ENCODE measurements at places on chromosomes 13 and 19.
A peak's percentile ranks its signal among the peaks of the same experiment; 100 is the strongest.

DNA sequence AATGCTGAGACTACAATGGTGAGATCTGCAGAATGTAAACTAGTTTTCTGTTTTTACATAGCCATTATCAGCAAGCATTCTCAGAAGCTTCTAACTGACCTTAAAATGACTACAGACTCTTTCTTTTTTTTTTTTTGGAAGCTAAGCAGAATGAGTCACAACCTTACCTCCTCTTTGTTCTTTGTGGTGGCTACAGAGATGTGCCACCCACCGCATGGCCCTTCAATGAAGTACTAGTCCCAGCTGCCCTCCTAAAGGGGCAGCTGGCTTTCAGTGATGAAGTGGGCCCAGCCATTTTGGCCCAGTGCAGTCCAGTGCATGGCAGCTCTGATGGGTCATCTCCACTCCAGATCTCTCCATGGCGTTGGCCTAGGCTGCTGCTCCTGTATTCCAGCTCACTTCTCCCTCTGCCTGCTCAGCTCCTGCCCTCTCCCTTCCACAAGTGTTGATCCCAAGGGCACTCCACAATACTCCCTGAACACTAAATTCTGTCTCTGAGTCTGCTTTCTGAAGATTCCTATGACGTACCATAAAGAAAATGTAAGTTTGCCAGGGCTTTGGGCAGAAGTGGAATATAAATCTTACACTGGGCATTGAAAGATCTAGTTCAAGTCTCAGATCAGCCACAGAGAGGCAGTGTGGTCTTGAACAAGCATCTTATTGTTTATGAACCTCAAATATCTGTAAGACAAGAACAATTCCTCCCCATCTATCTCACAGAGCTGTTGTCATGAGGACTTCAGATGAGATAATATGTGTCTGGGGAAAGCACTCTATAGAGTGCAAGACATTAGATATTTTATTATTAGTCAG is 85.6 kb downstream of the RXFP2 start:
- no peak for DNase-seq

DNA sequence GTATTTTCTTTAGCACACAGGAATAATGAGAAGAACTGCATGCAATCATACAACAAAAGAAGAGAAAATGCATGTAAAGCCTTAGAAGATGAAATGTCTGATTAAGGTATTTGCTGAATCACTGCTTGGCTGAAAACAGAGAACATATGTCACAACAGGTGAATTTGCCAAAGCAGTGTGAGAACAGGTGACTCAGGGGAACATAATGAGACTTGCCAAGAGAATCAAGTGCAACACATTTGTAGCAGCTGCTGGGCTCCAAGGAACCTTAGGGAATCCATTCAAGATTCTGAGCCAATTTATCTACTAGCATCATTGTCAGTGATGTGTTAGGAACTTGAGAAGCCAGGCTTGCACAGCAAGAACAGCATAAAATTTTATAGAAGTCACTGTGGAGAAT is 273.1 kb downstream of the PCDH20 start:
- no peak for DNase-seq

- no peak for DNase-seq
Observed at GRCh38 chr13:74555651-74556420, 421.6 kb upstream of the KLF12 start.

- DNase-seq: no peak
Observed at GRCh38 chr13:52405369-52405766, 604 bp downstream of the THSD1 start.

DNA sequence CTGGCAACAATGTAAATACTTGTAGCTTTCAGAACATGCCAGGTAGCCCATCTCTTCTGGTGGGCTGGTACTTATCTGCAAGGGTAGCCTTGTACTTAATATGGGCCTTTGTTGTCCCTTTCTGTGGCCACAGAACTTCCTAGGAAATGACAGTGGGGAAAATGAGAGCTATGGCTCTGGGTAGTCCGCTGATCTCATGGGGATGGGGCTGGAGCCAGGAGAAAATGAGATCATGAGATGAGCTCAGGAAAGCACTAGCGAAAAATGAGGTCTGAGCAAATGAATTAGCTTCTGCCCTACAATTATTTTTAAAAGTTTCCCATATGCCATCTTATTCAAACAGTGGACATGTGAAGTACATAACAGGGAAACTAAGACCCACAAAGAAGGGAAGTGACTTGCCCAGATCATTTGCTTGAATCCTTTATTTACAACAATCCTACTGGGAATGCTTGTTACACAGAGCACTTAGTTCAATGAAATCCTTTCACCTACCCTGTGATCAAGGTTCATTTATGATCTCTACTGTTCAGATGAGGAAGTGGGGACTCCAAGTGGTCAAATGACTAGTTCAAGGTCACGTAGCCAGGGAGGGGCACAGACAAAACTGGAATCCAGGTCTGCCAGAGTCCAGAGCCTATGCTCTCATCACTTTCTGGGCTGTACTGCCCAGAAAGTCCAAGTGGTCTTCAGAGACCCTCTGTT is 87.1 kb downstream of the PTPRS start:
- DNase-seq: no peak

- DNase-seq: no peak
Observed at GRCh38 chr13:51004918-51005460, 95.4 kb downstream of the RNASEH2B start.

GRCh38 chr19:56973713-56974555 is 133.4 kb upstream of the PEG3 start:
- DNase-seq: peak; percentile 51

GRCh38 chr19:50843205-50843604 is 9.8 kb upstream of the KLK15 start:
- DNase-seq: no peak

GRCh38 chr13:43558939-43559338 is 227.8 kb downstream of the ENOX1 start:
- no peak for DNase-seq

DNA sequence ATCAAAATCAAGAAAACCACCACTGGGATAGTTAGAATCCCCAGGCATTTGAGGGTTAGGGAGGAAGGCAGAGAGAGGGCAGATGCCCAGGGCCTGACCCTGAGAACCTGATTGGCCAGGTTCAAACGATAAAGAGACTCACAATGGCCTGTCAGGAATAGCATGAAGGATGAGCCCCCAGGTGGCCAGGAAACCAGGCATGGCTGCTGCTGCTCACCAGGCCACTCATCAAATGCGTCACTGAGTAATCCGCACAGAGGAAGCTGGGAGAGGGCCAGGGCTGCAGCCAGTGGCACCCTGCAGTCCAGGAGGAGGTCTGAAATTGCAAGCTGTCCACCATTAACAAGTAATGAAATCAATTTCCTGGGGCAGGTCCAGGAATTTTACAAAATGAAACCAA is 111.3 kb downstream of the KATNAL1 start:
- DNase-seq: no peak

DNA sequence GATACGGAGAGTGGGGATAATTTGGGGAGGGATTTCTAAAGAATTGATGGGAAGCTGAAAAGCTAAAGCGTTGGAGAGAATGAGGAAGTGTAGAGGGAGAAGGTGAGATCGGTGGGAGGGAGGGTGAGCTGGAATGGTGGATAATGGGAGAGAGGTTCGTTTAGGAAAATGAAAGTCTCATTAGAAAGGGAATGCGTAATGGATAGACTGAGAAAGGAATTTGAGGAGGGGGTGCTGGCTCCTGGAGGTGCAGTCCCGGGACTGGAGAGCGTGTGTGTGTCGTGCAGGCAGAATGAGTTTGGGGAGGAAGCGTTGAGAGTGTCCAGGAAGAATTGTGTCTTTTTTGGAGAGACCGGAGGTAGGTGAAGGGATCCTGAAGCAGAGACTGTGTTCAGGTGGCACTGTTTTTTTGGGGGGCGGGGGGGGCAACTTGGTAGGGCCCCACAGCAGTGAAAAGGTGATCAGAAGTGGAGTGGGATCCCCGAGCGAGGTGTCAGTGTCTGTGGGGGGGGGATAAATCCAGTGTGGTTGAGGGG is 1.4 kb downstream of the ACTN4 start:
- peak; percentile 36 for DNase-seq

DNA sequence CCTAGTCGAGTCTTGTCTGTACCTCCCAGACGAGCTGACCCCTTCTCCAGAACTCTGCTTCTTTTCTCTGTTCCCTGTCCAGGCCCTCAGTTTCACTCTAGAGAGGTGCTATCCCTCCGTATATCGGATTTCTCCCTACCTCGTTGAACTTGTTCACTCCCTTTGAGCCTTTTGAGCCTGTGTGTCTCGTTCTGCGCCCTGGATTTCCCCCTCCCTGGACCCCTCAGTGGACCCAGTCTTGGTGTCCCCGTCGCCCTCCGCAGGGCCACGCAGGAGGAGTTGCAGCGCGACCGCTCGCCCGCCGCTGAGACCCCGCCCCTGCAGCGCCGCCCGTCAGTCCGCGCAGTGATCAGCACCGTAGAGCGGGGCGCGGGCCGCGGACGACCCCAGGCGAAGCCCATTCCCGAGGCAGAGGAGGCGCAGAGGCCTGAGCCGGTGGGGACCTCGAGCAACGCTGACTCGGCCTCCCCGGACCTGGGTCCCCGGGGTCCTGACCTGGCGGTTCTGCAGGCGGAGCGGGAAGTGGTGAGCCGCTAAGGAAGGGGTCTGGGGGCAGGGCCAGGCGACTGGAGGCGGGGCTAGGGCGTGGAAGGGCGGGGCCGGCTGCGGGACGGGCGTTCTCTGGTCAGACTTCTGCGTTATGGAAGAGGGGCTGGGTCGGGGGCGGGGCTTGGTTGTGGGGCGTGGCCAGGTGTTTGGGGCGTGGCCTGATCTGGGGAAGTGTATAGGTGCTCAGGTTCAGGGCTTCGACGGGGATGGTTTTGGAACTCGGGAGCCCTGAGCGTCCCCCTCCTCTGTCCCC is 5.5 kb downstream of the EPS8L1 start:
- peak; percentile 81 for DNase-seq

- no peak for DNase-seq
Observed at GRCh38 chr19:3338541-3339181, 27.7 kb upstream of the NFIC start.

GRCh38 chr19:6589711-6590257 is 1.2 kb downstream of the CD70 start:
- DNase-seq: peak; percentile 13

GRCh38 chr19:38505958-38506357 is 72.5 kb downstream of the RYR1 start:
- no peak for DNase-seq

GRCh38 chr19:4444765-4445741 is 12.5 kb downstream of the UBXN6 start:
- peak; percentile 49 for DNase-seq

GRCh38 chr13:42992764-42993122 is 702 bp upstream of the EPSTI1 start:
- DNase-seq: no peak

GRCh38 chr19:28466107-28467045 is 746.6 kb downstream of the UQCRFS1 start:
- DNase-seq: peak; percentile 38

GRCh38 chr19:10068205-10068604 is 17.9 kb upstream of the SHFL start:
- no peak for DNase-seq

GRCh38 chr19:45103508-45104319 is 10.7 kb downstream of the PPP1R37 start:
- DNase-seq: peak; percentile 60

DNA sequence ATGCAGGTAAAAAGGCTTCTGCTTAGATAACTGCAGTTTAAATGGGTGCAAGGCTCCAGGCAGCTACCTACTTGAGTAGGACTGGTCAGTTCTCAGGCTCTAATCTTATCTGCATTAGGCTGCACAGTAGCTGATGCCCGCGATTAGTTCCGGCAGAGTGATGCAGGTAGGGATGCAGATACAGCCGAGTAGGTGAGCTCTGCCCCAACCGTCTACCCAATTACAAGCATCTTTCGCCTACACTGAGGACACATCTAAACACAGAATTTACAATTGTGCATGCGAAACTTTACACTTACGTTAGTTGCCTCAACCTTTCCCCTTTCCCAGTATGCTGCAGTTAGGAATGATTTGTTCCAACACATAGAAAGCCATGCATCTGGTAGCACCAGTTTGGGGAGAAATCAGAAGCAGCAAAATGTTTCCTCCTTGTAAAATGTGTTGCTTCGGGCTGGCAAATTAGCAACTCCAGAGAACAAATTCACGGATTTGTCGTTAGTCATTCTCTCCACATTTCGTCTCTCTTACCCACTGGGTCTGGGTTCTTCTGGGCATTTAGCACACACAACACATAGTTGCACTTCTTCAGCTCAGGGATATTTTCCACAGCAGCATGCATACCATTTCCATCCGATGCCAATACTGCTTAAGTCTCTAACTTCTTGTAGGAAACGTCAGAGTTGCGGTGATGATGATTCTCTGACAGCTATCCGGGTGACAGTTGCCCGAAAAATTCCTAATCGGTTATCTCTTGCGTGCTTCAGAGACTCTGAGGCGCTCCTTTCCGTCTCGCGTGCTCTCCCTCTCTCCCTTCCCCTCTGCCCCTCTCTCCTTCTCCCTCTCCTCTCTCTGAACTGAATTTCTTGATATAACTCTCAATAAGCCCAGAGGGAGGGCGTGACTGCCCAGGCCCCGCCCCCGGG is at the start of gene PCDH9:
TSS of gene PCDH9 (minus strand) at position 856 of the 923 bp plus-strand sequence. CDS start 1,896 bp downstream, outside the sequence.
- DNase-seq: no peak

GRCh38 chr13:71149498-71150363 is 717.3 kb downstream of the DACH1 start:
- no peak for DNase-seq

DNA sequence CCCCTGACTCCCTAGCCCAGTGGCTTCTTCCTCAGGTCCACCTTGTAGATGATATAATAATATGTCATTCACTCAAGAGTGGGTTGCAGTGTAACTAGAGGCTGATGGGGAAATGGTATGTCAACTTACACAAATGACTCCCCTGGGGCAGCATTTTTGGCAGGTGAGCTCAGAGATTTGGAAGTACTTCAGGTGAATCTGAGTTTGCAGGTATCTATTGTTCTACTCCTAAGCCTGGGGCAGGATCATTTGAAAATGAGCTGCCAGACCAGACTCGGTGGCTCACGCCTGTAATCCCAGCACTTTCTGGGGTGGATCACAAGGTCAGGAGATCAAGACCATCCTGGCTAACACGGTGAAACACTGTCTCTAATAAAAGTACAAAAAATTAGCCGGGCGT is 11.6 kb upstream of the CNMD start:
- no peak for DNase-seq

GRCh38 chr13:44219577-44220548 is 153.8 kb upstream of the SERP2 start:
- DNase-seq: no peak

GRCh38 chr13:94431574-94431973 is 47.9 kb downstream of the DCT start:
- DNase-seq: no peak
